ENCODE measurements at places on chromosomes 4 and X. TPM values are rescaled to one million over a fixed set of nuclear protein-coding genes. Genes with fewer than 3 reads are reported as not detected.

DNA sequence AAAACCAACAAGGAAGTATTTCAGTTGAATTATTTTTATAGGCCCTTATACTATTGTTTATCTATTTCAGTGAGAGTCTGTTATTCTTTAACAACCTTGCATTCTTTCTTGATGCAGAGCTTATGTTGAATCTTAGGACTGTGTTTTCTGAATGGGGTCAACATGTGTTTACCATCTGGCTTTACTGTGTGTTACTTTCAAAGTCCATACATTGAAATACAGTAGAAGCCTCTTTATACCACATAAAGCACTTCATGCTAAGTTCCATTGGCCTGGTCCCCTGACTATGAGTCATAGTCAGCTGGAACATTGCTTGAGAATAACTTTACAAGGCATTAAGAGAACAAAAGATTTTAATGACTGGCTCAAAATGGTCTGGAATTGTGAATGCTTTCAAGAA is 152.6 kb downstream of the GASK1B start:
- no peaks in the 10 kb centered on the region for H3K36me3 ChIP-seq
- no peak for DNase-seq
- H3K4me3 ChIP-seq, result no peak overlapping the region

DNA sequence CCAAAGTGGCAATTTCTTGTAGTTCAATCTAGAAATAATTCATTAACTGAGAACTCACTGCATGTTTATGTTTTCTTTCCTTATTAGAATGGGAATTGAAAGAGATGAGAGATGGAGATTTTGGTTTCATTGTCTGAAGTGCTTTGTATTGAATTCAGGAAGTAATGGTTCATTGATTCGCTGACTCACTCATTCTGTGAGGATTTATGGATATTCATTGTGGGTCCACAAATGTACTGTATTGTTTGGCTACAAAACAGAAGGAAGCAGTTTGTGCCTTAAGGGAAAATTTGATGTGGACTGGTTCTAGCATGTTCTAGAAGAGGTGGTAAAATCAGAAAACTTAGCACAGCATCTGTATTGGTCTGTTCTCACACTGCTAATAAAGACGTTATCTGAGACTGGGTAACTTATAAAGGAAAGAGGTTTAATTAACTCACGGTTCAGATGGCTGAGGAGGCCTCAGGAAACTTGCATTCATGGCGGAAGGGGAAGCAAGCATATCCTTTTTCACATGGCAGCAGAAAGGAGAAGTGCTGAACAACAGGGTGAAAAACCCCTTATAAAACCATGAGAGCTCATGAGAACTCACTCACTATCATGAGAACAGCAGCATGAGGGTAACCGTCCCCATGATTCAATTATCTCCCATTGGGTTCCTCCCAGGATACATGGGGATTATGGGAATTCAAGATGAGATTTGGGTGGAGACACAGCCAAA is 132.3 kb upstream of the VCX3A start:
- no peak overlapping the region for H3K4me3 ChIP-seq
- no peaks in the 10 kb centered on the region for H3K36me3 ChIP-seq
- no peaks in the 10 kb centered on the region for H3K4me1 ChIP-seq
- no peak for DNase-seq

The GALNTL6 gene
- total RNA-seq, result 2.6 TPM

GRCh38 chr4:23324021-23324690 is 565.7 kb downstream of the PPARGC1A start:
- H3K27ac ChIP-seq, result no peak overlapping the region
- H3K27me3 ChIP-seq, result no peaks in the 10 kb centered on the region
- DNase-seq, result no peak
- no peaks in the 10 kb centered on the region for H3K4me1 ChIP-seq

The FAT4 gene
- total RNA-seq, result 112 TPM

The ETDB gene
- not detected for total RNA-seq

GRCh38 chr4:112637552-112637866 is 566 bp downstream of the LARP7 start:
- no peaks in the 10 kb centered on the region for H3K36me3 ChIP-seq
- peak overlapping the region; percentile 77 for H3K4me3 ChIP-seq
- H3K27me3 ChIP-seq, result no peaks in the 10 kb centered on the region
- DNase-seq, result no peak
- H3K27ac ChIP-seq, result peak overlapping the region; percentile 90

The DCAF12L2 gene
- total RNA-seq, result 9.5 TPM

DNA sequence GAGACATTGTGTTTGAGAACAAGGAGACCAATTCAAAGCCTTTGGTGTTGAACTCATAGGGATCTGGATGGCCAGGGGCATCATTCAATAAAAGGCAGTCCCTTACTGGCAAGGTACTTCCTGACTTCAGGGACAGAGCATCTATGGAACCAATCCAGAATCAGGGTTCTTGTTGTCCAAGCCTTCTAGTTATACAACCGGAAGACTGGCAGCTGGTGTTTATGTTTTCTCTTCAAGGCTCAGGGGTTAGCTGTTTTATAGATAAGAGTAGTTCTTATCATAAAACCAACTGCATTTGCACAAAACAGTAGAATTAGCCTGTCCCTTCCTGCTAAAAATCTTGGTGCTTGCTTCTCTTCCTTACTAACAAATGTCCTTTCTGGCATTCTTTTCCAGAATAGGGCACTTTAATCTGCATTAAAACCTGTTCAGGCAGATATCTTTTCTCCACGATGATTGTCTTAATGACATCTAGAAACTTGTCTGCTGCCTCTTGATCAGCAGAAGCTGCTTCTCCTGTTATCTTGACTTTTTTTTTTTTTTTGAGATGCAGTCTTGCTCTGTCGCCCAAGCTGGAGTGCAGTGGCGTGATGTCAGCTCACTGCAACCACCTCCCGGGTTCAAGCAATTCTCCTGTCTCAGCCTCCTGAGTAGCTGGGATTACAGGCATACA is 38.4 kb upstream of the ARHGEF6 start:
- H3K27ac ChIP-seq, result no peak overlapping the region
- DNase-seq, result no peak
- H3K4me1 ChIP-seq, result no peaks in the 10 kb centered on the region
- H3K36me3 ChIP-seq, result no peaks in the 10 kb centered on the region
- no peak overlapping the region for H3K4me3 ChIP-seq

- H3K27me3 ChIP-seq, result no peaks in the 10 kb centered on the region
- H3K36me3 ChIP-seq, result no peaks in the 10 kb centered on the region
- no peak overlapping the region for H3K27ac ChIP-seq
- DNase-seq, result no peak
Observed at GRCh38 chr4:16123356-16124084, 39.7 kb upstream of the PROM1 start.

The CPLX1 gene
- total RNA-seq, result 15.1 TPM
